ENCODE measurements at places on chromosomes 12 and 14. TPM values are rescaled to one million over a fixed set of nuclear protein-coding genes. Genes with fewer than 3 reads are reported as not detected.

DNA sequence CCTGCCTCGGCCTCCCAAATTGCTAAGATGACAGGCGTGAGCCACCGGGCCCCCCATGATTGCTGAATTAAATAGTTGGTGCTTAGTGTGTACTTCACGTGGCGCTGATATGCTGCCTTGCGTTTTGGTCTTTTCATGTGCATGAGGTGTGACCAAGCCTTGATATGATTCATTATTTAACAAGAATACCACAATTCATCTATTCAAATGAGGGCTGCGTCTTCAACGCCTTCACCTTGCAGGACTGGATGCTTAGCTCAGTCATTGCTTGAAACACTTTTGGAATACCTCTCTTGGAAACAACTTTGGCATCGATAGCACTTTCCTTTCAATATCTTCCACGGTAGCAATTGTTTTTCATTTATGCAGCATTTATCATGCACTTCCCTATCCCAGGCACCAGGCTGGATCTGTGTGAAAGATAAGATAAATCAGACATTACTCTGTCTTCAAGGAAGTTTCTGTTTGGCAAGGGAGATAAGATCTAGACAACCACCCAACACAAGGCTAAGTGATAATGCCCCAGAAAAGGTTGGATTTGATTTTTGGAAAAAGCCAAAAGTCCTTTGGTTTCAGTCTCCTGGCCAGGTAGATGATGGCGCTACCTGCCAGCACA is 1.3 kb upstream of the TEAD4 start:
- H3K27ac ChIP-seq: peak overlapping the region; percentile 76

GRCh38 chr12:106840243-106840642 is 65.8 kb downstream of the RIC8B start:
- DNase-seq: no peak
- no peaks in the 10 kb centered on the region for H3K4me1 ChIP-seq
- H3K27ac ChIP-seq: no peak overlapping the region
- H3K27me3 ChIP-seq: no peaks in the 10 kb centered on the region
- no peak overlapping the region for H3K4me3 ChIP-seq

DNA sequence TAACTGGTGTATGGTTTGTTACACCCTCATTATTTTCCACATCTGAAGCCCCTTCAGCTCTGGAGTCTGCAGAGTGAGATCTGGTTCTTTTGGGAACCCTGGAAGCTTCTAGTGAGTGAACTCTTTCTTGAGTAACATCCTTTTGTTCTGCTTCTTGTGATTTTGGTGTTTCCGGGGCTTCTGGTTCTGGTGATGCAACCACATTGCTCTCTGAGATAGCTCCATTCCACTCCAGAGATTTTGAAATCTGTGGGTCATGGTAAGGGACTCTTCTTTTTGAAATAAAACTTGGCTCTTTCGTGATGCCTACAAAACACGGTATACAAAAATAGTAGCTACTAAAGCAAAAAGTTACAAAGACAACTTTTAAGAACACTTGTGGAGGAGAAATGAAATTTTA is 5.4 kb downstream of the MDM1 start:
- H3K36me3 ChIP-seq: peaks cover 6% of the 10 kb centered on the region
- H3K4me1 ChIP-seq: no peaks in the 10 kb centered on the region
- H3K4me3 ChIP-seq: no peak overlapping the region

Gene SLC39A2
- not detected for total RNA-seq

GRCh38 chr12:97912943-97913342 is 450.3 kb downstream of the RMST start:
- no peaks in the 10 kb centered on the region for H3K36me3 ChIP-seq
- H3K4me1 ChIP-seq: no peaks in the 10 kb centered on the region
- no peak for DNase-seq
- H3K27me3 ChIP-seq: no peaks in the 10 kb centered on the region
- H3K27ac ChIP-seq: no peak overlapping the region
- no peak overlapping the region for H3K4me3 ChIP-seq

DNA sequence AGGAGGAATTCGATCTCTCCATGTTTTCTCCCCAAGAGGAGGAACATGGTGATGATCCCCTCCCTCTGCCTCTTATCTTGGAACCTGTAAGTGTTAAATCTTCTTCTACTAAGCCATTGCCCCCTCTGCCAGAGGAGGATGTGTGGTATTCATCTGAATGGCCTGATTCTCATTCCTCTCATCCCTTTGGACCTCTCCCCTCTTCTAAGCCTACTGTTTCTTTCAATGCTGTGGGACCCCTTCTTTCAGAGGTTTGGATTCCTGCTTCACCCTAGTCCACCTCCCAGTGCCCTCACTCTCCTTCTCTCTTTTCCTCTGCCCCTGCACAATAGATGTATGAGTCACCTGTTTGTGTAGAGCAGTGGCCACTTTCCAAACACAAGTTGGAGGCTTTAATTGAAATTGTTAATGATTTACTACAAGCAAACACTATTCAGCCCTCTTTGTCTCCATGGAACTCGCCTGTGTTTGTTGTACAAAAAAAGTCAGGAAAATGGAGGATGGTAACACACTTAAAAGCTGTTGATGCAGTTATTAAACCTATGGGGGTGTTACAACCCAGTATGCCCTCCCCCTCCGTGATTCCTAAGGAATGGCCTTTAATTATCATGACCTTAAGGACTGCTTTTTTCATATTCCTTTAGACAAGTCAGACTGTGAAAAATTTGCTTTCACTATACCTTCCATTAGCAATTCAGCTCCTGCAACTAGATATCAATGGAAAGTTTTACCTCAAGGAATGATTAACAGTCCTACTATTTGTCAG is 192.1 kb upstream of the ALG10B start:
- no peaks in the 10 kb centered on the region for H3K36me3 ChIP-seq
- no peaks in the 10 kb centered on the region for H3K4me1 ChIP-seq
- no peak overlapping the region for H3K4me3 ChIP-seq
- no peak for DNase-seq

DNA sequence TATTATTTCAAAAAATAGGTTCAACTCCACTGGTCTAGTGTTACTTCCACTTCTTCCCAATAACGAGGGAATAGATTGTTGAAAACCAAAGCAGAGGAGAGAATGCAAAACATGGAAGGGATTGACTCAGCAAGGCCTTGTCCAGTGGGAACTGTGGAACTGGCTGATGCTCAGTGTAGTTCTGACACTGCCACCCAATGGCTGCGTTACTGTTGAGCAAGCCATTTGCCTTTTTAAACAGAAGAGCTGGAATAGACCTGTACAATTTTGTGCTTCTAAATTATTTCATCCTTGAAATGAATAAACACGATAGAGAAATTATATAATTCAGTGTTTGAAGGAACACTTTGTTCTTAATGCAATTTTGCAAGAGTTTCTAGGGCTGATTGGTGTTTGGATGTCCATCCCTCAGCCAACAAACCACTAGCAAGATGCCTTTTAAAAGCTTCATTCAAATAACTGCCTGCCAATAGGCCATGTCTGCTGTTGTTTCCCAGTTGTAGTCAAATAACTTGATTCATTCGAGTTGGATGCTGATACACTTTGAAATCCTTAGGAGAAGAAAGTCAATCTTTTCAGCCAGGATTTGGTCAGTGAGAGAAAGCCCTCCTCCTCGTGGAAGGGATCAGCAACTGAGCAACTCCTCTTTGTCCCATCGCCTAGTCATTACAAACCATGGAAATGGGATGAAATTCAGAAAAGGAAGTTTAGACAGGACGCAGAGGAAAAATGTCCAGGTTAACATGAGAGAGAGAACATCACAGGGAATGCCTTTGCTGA is 7.3 kb upstream of the MGP start:
- no peak for DNase-seq
- no peaks in the 10 kb centered on the region for H3K36me3 ChIP-seq
- peak overlapping the region; percentile 88 for H3K27ac ChIP-seq
- H3K4me1 ChIP-seq: no peaks in the 10 kb centered on the region

Gene PIWIL1
- total RNA-seq: not detected
